CD4-positive, alpha-beta T cell treated with Interleukin-17A for 1 hour (primary cell): ENCODE measurements at places on chromosomes 1 and 21.

GRCh38 chr1:45044916-45045315, 32.9 kb downstream of the UROD start:
- DNase-seq: no peak

DNA sequence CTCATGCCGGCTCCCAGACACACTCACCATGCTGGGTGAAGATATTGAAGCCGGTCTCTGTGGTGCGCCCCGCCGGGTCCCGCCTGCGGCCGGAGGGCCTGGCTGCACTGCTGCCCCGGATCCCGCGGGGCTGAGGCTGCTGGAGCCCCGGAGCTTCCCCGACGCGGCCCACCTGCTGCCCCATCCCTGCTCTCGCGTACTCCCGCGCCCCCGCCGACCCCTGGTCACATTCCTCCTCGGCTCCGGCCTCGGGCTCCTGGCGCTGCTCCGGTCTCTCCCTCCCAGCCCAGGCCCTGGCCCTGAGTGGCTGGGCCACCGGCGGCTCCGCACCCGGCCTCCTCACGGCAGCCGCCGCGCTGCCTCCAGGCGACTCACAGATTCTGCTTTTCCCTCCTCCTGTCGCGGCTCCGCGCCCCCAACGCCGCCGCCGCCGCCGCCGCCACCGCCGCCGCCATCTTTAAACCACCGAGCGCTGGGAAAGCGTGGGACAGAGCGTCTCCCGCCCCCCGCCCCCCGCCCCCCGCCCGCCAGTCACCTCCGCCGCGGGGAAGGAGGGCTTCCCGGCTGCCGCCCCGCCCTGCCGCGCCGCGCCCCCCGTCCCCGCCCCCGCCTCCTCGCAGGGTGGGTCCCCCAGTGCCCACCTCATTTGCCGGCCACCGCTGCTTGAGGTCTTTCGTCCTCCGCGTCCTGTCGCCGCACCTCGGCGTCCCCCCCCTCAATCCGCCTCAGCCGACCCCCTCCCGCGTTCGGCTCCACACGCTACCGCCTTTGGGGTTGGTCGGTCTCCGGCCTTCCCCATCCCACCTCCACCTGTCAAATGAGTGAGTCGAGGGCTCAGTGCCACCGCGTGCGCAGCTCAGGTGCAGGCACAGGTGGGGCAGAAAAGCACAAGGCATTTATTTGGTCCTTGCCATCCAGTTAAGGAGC, at the start of gene ABL2:
Gene ABL2 (minus strand): TSS at position 464 of the 927 bp plus-strand sequence. CDS start 280 bp downstream, at position 184.
- DNase-seq: peak; percentile 63

GRCh38 chr1:181817091-181817490, 244.4 kb downstream of the ZNF648 start:
- DNase-seq: no peak

- no peak for DNase-seq
These were observed 529.5 kb downstream of the COL11A1 start for GRCh38 chr1:102578804-102579203.

DNA sequence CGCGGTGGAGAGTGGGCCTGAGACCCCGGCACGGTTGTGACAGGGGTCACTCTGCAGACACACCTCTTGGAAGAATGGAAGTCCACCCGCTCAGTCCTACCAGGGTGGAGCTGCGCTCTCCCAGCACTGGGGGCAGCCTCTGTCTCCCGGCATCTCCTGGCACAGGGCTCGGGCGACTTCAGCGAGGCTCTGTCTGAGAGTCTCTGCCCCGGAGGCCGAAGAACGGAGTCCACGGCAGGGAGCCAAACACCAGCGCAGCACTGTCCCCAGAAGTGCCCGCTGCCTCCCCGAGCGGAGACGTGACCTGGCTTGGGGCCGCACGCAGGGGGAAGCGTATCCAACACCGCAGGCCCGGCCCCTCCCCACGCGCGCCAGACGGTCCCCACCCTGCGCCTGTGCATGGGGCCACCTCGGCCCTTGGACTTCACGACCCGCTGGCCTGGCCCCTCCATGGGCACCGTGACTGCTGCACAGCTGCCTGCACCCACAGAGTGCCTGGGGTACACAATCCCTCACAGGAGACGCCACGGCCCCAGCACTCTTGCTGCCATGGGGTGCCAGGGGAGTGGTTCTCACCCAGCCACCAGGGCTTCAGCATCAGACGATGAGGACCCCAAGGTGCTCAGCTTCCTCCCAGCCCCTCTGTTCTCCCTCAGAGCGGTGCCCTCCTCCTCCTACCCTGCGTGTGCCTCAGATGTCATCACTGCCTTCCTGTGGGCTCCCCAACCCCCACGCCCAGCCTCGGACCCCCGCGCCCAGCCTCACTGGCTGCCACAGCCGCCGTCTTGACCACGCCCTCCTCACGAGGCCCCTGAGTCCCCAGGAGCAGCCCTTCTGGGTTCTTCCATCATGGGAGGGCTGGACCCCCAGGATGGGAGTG, 14.9 kb upstream of the RNF223 start:
- DNase-seq: no peak

DNA sequence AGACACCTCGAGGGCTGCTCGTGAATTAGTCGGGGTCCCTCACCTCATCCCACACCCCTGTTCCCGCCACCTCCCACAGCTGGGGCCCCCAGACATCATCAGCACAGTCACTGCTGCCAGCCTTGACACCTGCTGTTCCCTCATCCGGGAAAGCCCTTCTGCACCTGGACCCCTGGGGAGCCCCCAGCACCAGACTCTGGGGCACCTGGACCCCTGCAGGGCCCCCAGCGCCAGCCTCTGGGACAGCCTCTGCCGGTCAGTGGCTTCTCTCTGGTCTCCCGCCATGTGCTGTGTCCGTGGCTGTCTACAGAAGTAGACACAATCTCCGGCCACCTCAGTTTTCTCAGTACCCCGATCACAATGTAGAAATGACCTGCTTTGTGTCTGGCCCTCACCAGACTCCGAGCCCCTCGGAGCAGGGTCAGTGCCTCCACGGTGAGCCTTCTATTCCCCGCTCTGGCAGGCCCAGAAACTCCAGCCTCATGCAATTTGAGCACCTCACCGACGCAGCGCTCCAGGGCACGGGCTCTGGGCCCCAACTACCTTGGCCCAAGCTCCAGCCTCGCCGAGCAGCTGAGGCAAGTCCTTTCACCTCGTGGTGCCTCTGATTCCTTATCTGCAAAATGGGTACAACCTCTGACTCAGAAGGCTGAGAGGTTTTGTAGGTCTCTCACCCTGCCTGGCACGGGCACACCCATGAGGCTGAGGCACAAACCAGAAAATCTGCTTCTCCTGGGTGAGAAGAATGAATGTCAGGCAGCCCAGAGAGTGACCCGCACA, 84.7 kb downstream of the RIPK4 start:
- DNase-seq: no peak

GRCh38 chr1:225319871-225320270, 108.0 kb downstream of the LBR start:
- no peak for DNase-seq

DNA sequence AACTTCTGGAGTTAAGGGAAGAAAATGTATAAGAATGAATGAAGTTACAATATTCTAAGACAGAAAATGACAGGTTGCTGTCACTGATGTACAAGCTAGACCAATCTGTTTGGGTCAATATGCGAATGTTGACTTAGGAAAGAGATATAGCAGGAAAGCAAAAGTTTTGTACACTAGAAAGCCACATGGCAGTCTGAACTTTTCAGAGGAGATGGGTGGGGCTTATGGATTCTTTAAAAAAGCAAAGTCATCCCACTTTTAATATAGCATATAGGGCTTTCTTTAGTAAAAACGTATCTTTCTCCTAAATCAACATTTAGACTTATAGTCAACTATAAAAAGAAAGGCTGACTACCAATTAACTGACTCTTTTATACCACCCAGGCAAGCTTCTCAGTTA, 381.2 kb downstream of the PTPRC start:
- DNase-seq: no peak
